Sciatic nerve (tissue), 2 donors: ENCODE measurements at places on chromosomes 11 and 22. TPM values are rescaled to one million over a fixed set of nuclear protein-coding genes. Genes with fewer than 3 reads are reported as not detected.

CENPM gene
- not detected for total RNA-seq

TCN2 gene
- 21.6 TPM for total RNA-seq

MAPK8IP1 gene
- total RNA-seq: 285 TPM

ANGPTL5 gene
- 1.4 TPM for total RNA-seq

MOGAT2 gene
- total RNA-seq: 0.18 TPM

PARVG gene
- total RNA-seq: 16.7 TPM

ARSA gene
- total RNA-seq: 38.1 TPM

VWCE gene
- 3.6 TPM for total RNA-seq

CD3G gene
- total RNA-seq: 1.2 TPM

HOATZ gene
- total RNA-seq: not detected

ISX gene
- total RNA-seq: not detected

PGA5 gene
- not detected for total RNA-seq

OR8D1 gene
- total RNA-seq: not detected

SLC17A6 gene
- total RNA-seq: not detected

APOL6 gene
- total RNA-seq: 16.4 TPM

SLC22A6 gene
- total RNA-seq: not detected

B3GAT1 gene
- 23.3 TPM for total RNA-seq

MTFP1 gene
- 3.6 TPM for total RNA-seq

RAG1 gene
- 0.67 TPM for total RNA-seq

C22orf23 gene
- 0.45 TPM for total RNA-seq

NUCB2 gene
- total RNA-seq: 51.3 TPM

CACNA1I gene
- total RNA-seq: 0.40 TPM

KDM4D gene
- total RNA-seq: 0.80 TPM

NTM gene
- 19.5 TPM for total RNA-seq

CELSR1 gene
- 1.9 TPM for total RNA-seq

KCNE3 gene
- total RNA-seq: 9.0 TPM
